Prostate gland (tissue), 2 donors: ENCODE measurements at places on chromosomes 13 and 19. TPM values are rescaled to one million over a fixed set of nuclear protein-coding genes. Genes with fewer than 3 reads are reported as not detected.

- H3K4me1 ChIP-seq: no peaks in the 10 kb centered on the region
- H3K4me3 ChIP-seq: no peak overlapping the region
- no peak for DNase-seq
- H3K36me3 ChIP-seq: no peaks in the 10 kb centered on the region
- no peak overlapping the region for H3K27ac ChIP-seq
- peaks cover 2% of the 10 kb centered on the region for H3K27me3 ChIP-seq
Observed at GRCh38 chr13:28501547-28501946, 6.6 kb upstream of the FLT1 start.

GRCh38 chr13:42539670-42540069, 34.3 kb upstream of the TNFSF11 start:
- no peaks in the 10 kb centered on the region for H3K4me1 ChIP-seq
- H3K27ac ChIP-seq: no peak overlapping the region
- no peaks in the 10 kb centered on the region for H3K27me3 ChIP-seq

- H3K27ac ChIP-seq: peak overlapping the region; percentile 83
- H3K36me3 ChIP-seq: no peaks in the 10 kb centered on the region
- H3K27me3 ChIP-seq: no peaks in the 10 kb centered on the region
- peaks cover 5% of the 10 kb centered on the region for H3K4me1 ChIP-seq
- DNase-seq: no peak
Observed at GRCh38 chr19:39398297-39398864, 7.2 kb downstream of the MED29 start.

Gene LILRB5
- 1.5 TPM for total RNA-seq

Gene MEIOSIN
- total RNA-seq: not detected
